ENCODE measurements at places on chromosomes 1 and 21.
A peak's percentile ranks its signal among the peaks of the same experiment; 100 is the strongest.

DNA sequence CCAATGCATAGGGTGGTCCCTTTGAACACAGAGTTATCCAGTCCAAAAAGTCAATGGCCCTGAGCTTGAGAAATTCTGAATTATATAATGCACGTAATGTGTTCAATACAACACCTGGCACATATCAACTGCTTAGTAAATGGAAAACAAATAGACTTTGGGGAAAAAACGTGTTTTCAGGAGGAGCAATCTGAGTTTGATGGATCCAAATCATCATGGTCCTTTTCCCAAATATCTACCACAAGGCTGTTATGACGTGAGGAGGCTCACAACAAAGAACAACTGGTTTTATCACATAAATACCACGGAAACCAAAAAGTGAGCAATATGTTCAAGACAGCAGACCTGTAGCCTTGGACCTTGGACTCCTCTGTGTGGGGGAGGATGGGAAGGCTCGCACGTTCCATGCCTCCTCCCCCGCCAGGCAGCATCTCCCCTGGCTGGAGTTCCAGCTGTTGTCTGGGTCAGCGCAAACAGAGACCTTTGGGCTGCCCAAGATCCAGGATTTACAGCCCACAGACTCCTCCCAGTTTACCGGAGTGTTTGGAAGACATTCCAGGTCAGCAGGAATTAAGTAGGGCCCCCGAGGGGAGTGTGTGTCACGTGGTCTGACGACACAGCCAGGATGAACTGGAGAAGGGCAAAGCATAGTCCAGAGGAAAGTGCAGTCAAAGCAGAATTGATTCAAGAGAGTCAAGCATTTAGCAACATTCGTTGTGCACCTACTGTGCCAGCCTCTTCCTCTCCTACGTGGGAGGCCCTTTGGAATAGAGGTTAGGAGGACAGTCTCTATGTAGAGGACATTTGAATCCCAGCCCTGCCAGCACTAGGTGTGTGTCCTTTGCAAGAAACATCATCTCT is 32.2 kb upstream of the MED18 start:
- peaks cover 2% of the 10 kb centered on the region for H3K4me1 ChIP-seq
- H3K27ac ChIP-seq, result no peak overlapping the region
- H3K36me3 ChIP-seq, result peaks cover 1% of the 10 kb centered on the region
- no peak for DNase-seq
- H3K27me3 ChIP-seq, result peaks cover 14% of the 10 kb centered on the region

DNA sequence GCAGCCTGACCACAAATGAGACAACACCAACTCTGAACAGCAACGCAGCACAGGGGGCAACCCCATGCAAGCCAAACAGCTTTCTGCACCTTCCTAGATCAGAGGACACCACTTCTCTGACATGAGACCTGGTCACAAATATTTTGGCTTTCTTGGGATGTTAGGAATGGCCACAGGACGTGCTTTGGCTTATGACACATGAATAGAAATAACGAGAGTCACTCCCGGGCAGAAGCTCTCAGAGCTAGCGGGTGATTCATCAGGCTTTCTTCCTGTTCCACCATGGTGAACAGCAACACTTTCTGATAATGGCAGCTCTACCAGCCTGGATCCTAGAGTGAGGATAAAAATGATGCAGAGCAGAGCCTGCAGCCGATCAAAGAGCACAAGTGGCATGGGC is 39.4 kb downstream of the PAFAH2 start:
- H3K36me3 ChIP-seq, result peaks cover 43% of the 10 kb centered on the region
- H3K4me3 ChIP-seq, result no peak overlapping the region
- no peak overlapping the region for H3K27ac ChIP-seq
- no peaks in the 10 kb centered on the region for H3K27me3 ChIP-seq

- no peak for DNase-seq
- no peak overlapping the region for H3K27ac ChIP-seq
- no peaks in the 10 kb centered on the region for H3K27me3 ChIP-seq
- H3K4me3 ChIP-seq, result no peak overlapping the region
- no peaks in the 10 kb centered on the region for H3K36me3 ChIP-seq
Measured at GRCh38 chr1:94621802-94622201, 80.2 kb upstream of the F3 start.

DNA sequence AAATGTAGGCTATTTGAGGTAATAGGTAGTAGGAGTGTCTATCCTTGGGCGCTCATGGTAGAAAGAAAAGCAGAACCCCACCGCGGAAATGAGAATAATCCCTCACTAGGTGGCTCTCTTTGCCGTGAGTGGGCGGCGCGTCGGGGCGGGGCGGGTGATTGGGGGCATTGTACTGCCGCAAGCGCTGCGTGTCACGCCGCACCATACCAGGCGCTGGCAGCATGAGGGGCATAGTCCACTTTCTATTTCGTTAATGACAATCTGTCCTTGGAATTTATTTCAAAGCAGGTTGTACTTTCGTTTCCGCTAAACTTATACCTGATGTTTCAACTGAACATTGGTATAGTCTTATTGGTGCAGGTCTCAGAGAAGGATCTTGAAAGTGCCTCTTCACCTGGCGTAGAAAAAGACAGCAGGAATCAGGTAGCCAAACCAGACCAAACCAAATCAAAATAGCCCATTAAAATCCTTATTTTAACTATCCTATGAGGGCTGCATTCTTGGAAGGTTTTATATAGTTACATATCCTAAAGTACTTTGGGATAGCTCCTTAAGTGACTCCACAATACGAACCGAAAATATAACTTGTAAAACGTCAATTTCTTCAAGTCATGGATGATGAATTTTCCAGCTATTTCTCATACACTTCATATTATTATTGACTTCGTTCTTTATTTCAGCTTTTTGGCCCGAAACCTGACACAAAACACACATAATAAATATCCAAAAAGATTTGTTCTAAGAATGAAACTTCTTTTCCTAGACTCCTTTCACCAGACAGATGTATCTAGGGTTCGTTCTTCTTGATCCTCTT is 1.9 kb upstream of the SMG7 start:
- peak; percentile 90 for DNase-seq
- peaks cover 15% of the 10 kb centered on the region for H3K4me1 ChIP-seq
- H3K4me3 ChIP-seq, result peak overlapping the region; percentile 95
- H3K36me3 ChIP-seq, result no peaks in the 10 kb centered on the region
- H3K27me3 ChIP-seq, result no peaks in the 10 kb centered on the region
- H3K27ac ChIP-seq, result peak overlapping the region; percentile 98

DNA sequence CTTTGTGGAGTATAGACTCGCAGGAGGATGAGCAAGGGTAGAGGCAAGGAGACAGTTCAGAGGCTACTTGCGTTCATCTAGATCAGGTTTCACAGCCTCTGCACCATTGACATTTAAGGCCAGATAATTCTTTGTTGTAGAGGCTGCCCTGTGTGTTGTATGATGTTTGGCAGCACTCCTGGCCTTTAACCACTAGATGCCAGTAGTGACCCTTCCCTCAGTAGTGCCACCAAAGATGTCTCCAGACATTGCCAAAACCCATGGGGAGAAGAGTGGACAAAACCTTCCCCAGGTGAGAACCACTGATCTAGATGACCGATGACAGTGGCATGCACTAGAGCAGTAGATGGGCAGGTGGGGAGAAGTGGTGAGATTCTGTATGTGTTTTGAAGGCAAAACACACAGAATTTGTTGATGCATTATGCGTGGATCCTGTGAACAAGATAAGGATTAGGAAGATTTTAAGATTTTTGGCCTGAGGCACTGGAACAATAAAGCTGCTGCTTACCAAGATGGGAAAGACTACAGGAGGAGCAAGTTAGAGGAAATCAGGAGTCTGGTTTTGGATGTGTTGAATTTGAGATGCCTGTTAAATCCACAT is 9.9 kb upstream of the COG2 start:
- H3K36me3 ChIP-seq, result no peaks in the 10 kb centered on the region
- H3K4me3 ChIP-seq, result no peak overlapping the region
- no peak overlapping the region for H3K27ac ChIP-seq
- H3K27me3 ChIP-seq, result peaks cover 8% of the 10 kb centered on the region
- no peaks in the 10 kb centered on the region for H3K4me1 ChIP-seq
- peak; percentile 5 for DNase-seq

DNA sequence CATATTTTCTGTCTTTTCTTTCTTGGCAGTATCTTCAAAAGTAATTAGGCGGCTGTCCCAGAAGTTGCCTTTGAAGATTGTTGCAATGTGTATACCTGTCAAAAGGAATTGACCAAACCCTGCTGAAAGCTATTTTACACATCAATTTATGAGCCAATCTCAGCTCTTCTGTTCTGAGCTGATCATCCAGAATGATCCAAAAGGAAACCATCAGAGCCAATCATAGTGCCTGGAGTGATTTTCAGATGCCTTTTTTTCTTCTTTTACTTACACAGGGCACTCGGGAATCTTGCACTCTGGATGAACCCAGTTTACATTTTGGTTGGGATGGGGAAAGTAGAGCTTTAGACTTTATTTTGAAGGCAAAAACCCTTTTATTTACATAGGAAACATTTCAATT is 21.8 kb upstream of the APOBEC4 start:
- peaks cover 8% of the 10 kb centered on the region for H3K27me3 ChIP-seq
- DNase-seq, result no peak
- H3K36me3 ChIP-seq, result peaks cover 2% of the 10 kb centered on the region
- no peak overlapping the region for H3K4me3 ChIP-seq
- H3K27ac ChIP-seq, result no peak overlapping the region

GRCh38 chr1:218492874-218493273 is 147.7 kb downstream of the TGFB2 start:
- no peak for DNase-seq
- H3K36me3 ChIP-seq, result no peaks in the 10 kb centered on the region
- H3K4me1 ChIP-seq, result no peaks in the 10 kb centered on the region
- H3K27me3 ChIP-seq, result peaks cover 2% of the 10 kb centered on the region
- no peak overlapping the region for H3K27ac ChIP-seq

- H3K27ac ChIP-seq, result no peak overlapping the region
- H3K27me3 ChIP-seq, result no peaks in the 10 kb centered on the region
- no peak for DNase-seq
- peaks cover 43% of the 10 kb centered on the region for H3K36me3 ChIP-seq
- H3K4me1 ChIP-seq, result no peaks in the 10 kb centered on the region
Measured at GRCh38 chr1:24673341-24673740, 30.2 kb downstream of the SRRM1 start.

DNA sequence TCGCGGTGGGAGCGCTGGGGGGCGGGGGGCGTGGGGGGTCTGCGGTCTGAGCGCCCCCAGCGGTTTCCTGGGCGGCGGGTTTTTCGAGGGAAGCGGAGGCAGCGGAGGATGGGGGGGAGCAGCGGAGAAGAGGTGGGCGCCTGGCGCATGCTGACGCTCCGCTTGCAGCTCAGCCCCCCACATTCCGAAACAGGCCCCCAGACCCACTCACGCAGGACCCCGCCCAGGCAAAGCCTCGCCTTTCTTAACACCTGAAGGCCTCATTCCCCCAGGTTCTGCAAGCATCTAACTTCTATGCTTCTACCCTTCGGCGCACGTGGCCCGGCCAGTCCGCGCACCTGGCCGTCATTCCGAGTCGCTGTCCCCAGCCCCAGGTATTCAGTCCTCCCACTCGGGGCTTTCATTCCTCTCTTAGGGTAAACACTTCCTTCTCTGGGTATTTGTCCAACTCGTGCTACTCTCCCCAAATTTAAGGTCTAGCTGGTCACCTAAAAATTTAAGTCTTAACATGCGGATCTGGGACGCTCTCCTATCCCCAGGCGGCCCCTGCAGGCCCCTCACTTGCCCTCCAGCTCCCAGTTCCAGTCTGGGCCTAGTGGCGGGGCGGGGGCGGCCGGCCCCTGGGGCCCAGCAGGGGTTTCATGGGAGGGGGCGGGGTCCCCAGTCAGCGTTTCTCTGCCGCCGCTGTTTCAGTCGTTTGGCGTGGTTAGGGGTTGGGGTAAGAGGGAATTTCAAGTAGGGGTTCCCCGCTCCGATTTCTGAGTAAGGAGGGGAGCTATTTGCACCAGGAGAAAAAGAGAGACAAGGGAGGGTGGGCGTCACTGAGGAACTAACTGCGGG is 2.8 kb upstream of the ZBTB7B start:
- H3K27ac ChIP-seq, result peak overlapping the region; percentile 86
- H3K4me1 ChIP-seq, result peaks cover 32% of the 10 kb centered on the region
- DNase-seq, result peak; percentile 34
- no peaks in the 10 kb centered on the region for H3K36me3 ChIP-seq
- H3K27me3 ChIP-seq, result no peaks in the 10 kb centered on the region

GRCh38 chr1:109383854-109384253 is 13.9 kb downstream of the SORT1 start:
- no peak overlapping the region for H3K27ac ChIP-seq
- H3K4me3 ChIP-seq, result no peak overlapping the region
- H3K4me1 ChIP-seq, result no peaks in the 10 kb centered on the region
- no peaks in the 10 kb centered on the region for H3K36me3 ChIP-seq
- H3K27me3 ChIP-seq, result peaks cover 15% of the 10 kb centered on the region

DNA sequence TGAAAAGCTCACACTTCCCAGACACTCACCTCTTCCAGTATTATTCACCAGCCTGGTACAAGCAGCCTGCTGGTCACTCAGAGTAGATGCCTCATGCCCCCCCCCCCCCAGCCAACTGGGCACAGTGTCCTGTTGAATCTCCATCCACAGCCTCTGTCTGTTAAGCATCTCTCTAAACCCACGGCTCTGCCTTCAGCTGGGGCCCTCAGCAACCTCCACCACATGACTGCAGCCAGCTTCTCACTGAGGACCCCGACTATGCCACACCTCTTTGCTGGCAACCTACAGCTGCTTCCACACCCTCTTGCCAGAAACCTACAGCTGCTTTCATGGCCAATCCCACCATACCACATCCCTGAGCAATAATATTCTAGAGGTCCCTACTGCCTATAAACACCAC is 113.1 kb downstream of the RHOU start:
- peaks cover 5% of the 10 kb centered on the region for H3K4me1 ChIP-seq
- H3K27me3 ChIP-seq, result peaks cover 12% of the 10 kb centered on the region
- DNase-seq, result no peak
- no peak overlapping the region for H3K4me3 ChIP-seq
- no peaks in the 10 kb centered on the region for H3K36me3 ChIP-seq

GRCh38 chr1:106962591-106962990 is 93.9 kb upstream of the PRMT6 start:
- no peak overlapping the region for H3K27ac ChIP-seq
- H3K36me3 ChIP-seq, result no peaks in the 10 kb centered on the region
- peaks cover 7% of the 10 kb centered on the region for H3K27me3 ChIP-seq

DNA sequence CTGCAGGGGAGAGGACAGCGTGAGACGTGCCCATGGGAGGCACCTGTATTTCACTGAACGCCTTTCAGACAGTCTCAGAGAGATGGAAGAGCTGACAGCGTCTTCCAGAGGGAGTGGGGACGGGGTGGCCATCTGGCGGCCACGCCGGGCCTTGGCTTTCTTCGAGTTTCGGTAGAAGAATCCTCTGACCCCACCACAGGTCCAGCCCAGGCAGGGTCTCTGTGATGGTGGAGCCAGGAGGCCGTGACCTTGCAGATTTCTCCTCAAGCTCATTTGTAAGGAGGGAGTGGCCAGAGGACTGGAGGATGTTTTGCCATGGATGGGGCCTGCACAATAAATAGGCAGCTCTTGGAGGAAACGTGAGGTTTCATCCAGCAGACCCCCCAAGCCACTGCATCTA is 47.6 kb upstream of the ADARB1 start:
- H3K4me3 ChIP-seq, result no peak overlapping the region
- DNase-seq, result no peak
- H3K4me1 ChIP-seq, result no peaks in the 10 kb centered on the region
- H3K27ac ChIP-seq, result no peak overlapping the region

DNA sequence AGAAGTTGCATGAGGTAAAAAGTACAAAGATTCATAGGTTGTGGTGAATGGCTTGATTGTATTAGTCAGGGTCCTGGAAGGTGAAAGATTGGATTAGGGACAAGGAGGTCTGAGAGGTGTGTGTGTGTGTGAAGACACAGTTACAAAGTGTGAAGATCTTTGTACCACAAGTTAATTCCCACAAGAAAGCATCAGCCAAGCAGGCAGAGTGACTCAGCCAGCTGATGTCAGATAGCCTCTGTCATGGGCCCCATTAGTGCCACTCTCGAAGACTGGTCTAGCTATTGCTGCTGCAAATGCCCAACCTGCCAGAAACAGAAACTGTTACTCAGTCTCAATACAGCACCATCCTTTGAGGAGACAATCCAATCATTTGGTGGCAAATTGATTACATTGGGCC is 96.5 kb downstream of the DTL start:
- H3K4me3 ChIP-seq, result no peak overlapping the region
- H3K4me1 ChIP-seq, result no peaks in the 10 kb centered on the region
- no peaks in the 10 kb centered on the region for H3K27me3 ChIP-seq
- DNase-seq, result no peak
- H3K36me3 ChIP-seq, result peaks cover 3% of the 10 kb centered on the region
- no peak overlapping the region for H3K27ac ChIP-seq

Measured in memory B cell (primary cell).